ENCODE measurements at places on chromosomes 11 and 22.

DNA sequence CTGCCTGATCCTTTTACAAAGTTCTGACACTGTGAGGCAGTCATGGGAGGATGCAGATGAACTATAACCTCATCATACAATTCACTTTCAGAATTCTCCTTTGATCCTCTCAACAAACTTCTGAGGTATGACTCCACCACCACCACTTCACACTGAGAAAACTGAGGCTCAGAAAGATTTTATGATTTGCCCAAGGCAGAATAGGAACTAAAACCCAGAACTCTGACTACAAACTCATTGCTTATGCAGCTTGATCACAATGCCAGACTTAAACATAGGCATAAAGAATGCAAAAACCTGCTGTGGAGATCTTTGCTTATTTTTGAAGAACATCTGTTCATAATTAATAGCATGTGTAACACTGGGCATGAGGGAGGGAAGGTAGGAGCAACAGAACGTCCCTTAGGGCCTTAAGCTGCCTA lies 20.4 kb downstream of the FAM168A start:
- DNase-seq, result no peak

- DNase-seq, result no peak
These were observed 15.9 kb downstream of the FBLN1 start for GRCh38 chr22:45518580-45518991.

DNA sequence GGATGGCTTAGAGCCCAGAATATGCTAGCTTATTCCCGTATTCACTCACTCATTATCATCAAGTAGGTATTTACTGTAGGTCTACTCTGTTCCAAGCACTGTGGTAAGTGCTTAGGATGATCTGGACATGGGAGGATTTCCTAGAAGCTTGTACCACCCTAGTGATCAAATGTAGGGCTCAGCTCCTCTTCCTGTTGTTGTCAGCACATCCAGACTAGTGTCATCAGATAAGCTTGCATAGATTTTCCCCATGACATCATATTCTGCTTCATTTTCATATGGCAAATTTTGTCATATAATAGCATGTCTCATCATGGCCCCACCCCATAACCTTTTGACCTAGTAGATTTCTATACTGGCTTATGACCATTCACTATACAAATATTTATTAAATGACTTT lies 19.3 kb upstream of the NUCB2 start:
- no peak for DNase-seq

DNA sequence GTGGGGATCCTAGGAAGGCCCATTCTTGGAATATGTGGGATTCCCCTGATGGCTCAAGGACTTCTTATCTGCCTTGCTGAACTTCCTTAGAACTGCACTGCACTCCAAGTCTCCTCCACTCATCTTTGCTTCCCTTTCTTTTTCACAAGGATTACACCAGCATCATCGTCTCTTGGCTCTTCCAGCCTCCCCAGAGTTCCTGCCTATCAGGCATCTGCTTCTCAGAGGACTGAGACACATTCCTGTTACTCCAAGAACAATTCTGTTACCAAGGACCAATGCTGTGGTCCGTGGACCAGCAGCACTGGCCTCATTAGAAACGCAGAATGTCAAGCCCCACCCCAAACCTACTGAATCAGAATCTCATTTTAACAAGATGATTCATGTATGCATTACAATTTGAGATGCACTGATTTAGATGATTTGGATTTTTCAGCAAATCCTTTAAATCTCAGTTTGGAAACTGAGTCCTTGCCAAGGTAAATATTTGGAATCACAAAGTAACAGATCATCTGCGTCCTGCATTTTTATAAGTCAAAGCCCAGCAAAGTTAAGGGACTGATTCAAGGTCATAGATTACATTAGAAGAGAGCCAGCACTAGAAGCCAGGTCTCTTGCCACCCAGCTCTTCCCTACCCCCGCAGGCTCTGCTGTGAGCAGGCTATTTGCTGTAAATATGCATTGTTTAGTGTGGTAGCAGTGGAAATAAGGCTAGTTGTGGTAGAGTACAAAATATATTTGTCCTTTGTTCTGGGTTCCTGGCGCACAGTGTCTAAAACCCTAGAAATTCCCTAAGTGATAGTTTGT lies 110.9 kb downstream of the SWAP70 start:
- DNase-seq, result no peak

- no peak for DNase-seq
These were observed 1024.3 kb downstream of the BRD1 start for GRCh38 chr22:48803171-48803947.

- no peak for DNase-seq
These were observed 12.9 kb upstream of the CRKL start for GRCh38 chr22:20904008-20904979.

DNA sequence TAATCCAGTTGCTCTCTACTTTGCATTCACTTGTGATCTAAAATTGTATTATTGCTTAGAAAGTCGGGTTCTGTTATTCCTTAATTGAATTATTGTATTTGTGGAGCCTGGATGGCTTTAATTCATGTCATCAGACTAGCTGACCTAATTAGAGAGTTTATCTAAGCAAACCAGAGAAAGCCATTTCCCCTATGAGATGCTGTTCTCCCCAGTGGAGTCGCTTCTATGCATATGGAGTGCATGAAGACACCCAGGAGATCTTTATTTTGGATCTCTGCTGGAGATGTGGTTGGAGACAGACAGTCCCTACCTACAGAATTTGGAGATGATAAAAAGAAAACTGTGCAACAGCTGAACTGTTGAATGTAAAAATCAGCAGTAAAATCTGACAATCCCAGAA lies 45.2 kb upstream of the MYO18B start:
- no peak for DNase-seq

DNA sequence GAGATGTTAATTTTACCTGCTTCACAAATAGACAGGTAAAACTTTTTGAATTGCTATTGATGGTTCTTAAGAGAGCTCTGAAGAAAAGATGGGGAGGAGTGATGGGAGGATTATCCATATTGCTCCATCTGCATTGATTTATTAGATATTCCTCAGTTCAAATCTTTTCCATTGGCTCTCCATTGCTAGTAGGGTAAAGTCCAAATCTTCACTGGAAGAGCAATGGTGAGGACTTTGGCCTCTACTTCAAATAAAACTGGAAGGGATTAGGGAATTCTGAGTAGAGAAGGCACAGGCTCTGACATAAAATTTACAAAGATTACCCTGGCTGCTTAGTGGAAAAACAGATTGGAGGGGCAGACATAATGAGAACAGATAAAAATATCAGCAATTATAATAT lies 1024.1 kb downstream of the LRRC4C start:
- DNase-seq, result no peak

GRCh38 chr11:17401841-17402240 lies 13.4 kb upstream of the KCNJ11 start:
- no peak for DNase-seq

DNA sequence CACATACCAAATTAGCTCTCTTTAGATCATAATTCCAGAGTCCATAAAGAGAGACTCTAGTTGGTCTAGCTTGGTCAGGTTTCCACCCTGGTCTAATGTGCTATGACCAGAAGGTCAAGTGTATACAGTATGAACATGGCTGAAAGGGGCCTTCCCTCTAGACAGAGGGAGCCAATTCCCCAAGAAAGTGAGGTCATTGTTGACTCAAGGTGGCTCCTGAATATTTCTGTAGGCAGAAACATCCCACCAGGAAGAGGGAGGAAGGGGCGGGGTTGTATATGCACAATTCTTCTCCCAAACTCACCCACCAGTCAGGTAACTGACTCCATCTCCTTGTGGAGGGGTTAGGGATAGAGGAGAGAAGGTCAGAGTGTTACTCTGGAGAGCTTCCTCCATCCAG lies 281.8 kb upstream of the PLET1 start:
- DNase-seq, result no peak

DNA sequence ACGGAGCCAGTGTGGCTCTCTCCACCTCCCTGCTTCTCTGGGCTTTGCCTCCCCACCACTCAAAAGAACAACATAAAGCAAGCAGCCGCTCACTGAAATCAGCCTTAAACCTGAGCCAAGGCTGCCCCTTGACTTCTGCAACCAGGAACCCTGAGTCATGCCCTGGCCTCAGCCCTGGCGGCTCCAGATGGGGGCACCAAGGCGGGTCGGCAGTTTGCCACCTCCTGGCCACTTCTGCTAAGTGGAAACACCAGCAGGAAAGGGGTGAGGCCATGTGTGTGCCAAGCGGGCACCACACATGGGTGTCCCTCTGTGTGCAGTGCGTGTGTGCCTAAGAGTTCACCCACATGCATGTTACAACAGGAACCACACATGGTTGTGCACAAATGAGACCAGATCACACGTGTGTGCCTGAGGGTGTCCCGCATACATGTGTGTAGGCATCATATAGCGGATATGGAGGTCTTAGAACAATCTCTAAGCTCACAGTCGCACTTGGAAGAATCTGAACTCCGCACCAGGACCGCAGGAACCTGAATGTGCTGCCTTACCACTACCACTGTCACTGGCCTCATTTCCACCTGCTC lies 221.2 kb downstream of the MN1 start:
- no peak for DNase-seq

DNA sequence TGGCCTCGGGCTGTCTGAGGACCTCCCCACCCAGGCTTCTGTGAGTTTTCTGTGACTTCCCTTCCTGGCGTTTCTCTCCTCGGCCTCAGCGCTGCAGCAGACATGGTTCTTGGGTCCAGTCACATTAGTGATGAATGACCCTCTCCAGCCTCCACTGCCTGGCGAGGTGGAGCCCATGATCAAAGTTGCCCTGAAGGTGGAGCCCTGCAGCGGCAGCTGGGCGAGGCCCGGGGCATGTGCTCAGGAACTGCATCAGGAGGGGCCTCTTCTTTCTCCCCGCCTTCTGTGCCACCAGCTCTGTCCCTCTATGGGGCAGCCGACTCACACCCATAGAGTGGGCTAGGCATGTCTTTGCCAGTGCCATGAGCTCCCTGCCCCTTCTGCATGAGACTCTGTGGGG lies 1079.7 kb downstream of the TBC1D22A start:
- DNase-seq, result no peak

DNA sequence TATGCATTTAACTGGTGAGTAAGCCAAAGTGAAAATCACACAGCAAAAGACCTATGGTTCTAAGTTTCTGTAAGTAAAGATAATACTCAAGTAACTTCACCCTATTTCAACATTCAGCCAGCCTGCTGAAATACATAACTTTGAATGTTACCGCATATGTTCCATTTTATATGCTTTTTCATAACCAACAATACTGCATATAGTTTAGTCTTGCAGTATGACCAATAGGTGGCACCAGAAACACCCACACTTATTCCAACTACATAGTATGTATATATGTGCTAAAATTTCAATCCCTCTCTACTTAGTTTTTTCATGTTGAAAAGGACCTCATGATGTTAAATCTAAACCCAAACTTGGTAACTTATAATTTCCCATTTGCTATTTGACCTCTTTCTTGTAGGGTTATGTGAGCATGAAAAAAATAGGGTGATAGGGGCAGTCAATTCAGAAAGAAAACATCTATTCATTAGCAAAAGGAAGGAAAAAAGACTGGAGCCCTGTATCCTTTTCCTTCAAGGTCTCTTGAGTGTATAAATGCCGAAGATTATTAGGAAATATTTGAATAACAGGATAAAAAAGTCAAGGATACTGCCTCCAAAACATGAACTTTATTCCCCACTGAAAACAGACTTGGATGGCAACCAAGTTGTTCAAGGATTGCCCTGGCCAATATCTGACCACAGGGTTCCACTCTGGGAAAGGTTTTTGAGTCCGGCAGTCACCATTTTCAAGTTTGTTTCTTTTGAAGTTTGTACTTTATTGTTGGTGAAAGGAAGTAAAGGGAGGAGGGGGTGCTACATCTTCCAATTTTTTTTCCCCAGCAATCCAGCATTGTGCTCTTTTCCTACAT lies 23.8 kb upstream of the FZD4 start:
- peak; percentile 39 for DNase-seq

- no peak for DNase-seq
These were observed 30.5 kb downstream of the CHKA start for GRCh38 chr11:68090706-68091105.

DNA sequence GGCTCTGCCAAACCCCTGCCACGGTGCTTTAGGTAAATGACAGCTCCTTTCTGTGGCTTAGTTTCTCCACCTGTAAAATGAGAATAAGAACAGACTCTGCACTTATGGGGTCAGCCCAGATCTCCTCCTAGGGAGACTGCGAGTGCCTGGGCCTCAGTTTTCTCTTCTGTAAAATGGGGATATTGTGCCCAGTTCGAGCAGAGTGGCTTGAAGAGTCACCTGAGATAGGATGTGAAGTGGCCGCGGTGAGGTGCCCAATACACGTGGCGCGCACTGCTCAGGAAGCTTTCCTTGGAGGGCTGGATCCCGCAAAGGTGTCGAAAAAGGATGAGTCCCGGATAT lies 473 bp upstream of the EMID1 start:
- DNase-seq, result no peak

GRCh38 chr11:129331217-129331616 lies 44.4 kb upstream of the BARX2 start:
- DNase-seq, result no peak

GRCh38 chr11:7534042-7534378 lies 20.2 kb downstream of the PPFIBP2 start:
- DNase-seq, result no peak

GRCh38 chr11:61675826-61676225 lies 4.4 kb upstream of the DAGLA start:
- DNase-seq, result no peak

GRCh38 chr11:63839508-63840355 lies 822 bp downstream of the MARK2 start:
- DNase-seq, result peak; percentile 77

GRCh38 chr11:129333873-129334272 lies 41.8 kb upstream of the BARX2 start:
- DNase-seq, result no peak

GRCh38 chr11:73670808-73671207 lies 24.4 kb downstream of the PLEKHB1 start:
- DNase-seq, result no peak

DNA sequence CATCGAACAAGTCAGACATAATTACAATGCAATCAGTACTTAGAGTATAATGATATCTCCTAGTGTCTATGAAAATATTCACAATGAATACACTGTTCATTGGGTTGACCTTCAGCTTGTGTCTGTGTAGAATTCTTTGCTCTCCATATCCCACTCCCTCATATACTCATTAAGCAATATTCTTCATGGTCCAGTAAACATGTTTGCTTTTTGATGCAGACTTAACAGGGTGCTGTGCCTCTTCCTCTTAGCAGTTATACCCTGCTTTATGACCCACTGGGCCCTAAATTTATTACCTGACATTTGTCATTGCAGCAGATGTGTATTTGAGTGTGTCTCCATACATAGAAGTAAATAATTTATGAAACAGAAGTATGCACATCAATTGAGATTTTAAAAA lies 352.5 kb upstream of the CCDC179 start:
- no peak for DNase-seq
